ENCODE measurements at places on chromosomes 6 and 20. TPM values are rescaled to one million over a fixed set of nuclear protein-coding genes. Genes with fewer than 3 reads are reported as not detected.
A peak's percentile ranks its signal among the peaks of the same experiment; 100 is the strongest.

EHMT2 gene
- total RNA-seq = 33.7 TPM

MOXD1 gene
- 6.5 TPM for total RNA-seq

IER3 gene
- 45.8 TPM for total RNA-seq

TBX18 gene
- total RNA-seq = 22.6 TPM

WFDC5 gene
- not detected for total RNA-seq

TRIM40 gene
- not detected for total RNA-seq

LBP gene
- total RNA-seq = not detected

OPRM1 gene
- not detected for total RNA-seq

SIRT5 gene
- total RNA-seq = 5.7 TPM

DAAM2 gene
- 20.1 TPM for total RNA-seq

KIF25 gene
- total RNA-seq = not detected

BMP5 gene
- total RNA-seq = not detected

SLC24A3 gene
- total RNA-seq = 0.03 TPM

TRERF1 gene
- total RNA-seq = 1.8 TPM

ADGRF5 gene
- total RNA-seq = not detected

BPIFB2 gene
- total RNA-seq = not detected

NFATC2 gene
- total RNA-seq = 0.10 TPM

TSHZ2 gene
- not detected for total RNA-seq

SULF2 gene
- total RNA-seq = 6.0 TPM

GRCh38 chr20:17026346-17026745 is 200.5 kb upstream of the PCSK2 start:
- DNase-seq = no peak

DNA sequence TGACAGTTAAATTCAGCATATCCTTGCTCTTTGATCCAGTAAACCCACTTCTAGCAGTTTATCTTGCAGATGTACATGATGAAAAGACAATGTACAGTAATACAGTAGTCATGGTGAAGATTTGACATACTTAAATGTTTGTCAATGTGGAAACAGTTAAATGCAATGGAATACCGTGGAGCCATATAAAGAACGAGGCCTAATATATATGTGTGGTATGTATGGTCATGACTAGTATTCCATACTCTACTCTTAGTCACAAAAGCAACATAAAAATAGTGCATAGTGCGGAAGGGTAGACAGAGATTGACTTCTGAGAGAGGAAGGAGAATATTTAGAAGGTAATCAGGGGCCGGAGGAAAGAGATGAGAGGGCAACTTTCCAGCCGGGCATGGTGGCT is 70.7 kb upstream of the ARMC2 start:
- DNase-seq = no peak

- no peak for DNase-seq
Measured at GRCh38 chr6:154002894-154003293, 36.1 kb upstream of the OPRM1 start.

- DNase-seq = no peak
Measured at GRCh38 chr20:31844737-31845299, 586 bp downstream of the FOXS1 start.

DNA sequence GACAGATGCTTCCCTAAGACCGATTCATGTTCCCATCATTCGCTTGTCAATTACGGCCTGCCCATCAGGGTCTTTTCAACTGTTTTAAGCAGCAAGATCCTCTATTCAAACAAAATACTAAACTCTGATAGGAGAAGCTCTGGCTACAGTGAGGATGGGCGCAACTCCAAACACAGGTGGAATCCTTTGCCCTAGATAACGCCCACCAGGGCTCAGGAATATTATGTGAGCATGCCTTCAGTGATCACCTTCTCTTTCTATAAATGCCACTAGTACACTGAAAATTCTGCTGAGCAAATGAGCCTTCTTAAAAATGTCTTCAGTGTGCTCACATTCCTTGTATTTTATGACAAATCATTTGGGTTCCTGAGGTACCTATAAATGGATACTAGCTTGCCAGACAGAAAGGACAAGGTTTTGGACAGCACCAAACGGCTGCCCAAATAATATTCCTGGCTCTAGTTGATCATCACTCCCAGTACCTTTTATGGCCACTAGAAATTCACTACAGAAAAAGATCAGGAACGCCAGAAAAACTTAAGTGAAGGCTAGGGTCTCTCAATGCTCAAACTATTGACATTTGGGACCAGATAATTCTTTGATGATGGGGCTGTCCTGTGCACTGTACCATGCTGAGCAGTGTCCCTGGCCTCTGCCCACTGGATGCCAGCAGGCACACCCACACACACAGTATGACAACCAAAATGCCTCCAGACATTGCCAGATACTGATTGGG is 13.1 kb downstream of the ZNF217 start:
- DNase-seq = no peak

- DNase-seq = peak; percentile 91
Measured at GRCh38 chr20:23255716-23256385, 94.7 kb upstream of the NXT1 start.

GRCh38 chr6:110609101-110609500 is 132.7 kb upstream of the SLC22A16 start:
- DNase-seq = no peak

DNA sequence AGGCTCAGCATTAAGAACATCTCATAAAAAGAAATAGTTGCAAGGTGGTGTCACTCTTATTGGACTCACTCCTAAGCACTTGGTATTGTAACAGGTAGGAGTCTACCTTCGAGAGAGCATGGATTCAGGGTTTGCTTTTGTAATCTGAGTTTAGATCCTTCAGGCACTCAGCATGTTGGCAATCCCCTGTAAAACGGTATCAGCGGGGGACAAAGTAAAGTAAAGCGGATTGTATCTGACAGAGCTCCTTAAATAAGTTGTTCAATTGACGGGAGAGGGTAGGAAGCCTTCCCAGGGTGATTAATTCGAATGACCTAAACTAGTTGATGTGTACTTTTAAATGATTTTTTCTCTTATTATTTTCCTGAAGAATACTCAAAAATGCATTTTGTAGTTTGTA is 869.8 kb upstream of the EPHA7 start:
- no peak for DNase-seq

- DNase-seq = no peak
Measured at GRCh38 chr6:53378208-53378607, 29.5 kb upstream of the ELOVL5 start.

GRCh38 chr6:33996120-33996475 is 149.8 kb downstream of the GRM4 start:
- no peak for DNase-seq

DNA sequence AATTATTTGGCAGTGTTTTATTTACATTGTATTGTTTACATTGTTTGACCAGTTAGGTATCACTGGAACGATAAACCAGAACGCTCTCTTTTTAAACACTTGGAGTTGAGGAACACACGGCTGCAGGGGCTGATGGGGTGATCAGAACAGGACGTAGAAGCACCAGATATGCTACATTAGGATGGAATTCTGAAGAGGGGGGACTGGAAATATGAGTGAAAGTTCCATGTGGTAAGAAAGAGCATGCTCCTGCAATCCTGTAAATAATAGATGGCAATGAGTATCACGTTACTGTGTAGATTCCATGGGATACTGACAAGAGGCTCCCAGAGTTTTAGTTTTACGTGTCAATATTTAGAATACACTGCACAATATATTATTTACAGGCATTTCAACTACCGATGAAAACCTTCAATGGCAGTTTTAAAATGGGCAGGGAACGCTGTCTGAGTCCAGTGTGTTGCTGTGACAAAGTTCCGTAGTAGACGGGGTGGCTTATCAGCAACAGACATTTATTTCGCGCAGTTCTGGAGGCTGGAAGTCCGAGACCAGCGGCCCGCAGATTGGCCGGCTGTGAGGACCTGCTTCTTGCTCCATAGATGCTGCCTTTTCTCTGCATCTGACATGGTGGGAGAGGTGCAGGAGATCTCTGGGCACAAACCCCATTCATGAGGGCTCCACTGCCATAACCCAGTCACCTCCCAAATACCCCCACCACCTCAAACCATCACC is 43.1 kb downstream of the SYNJ2 start:
- no peak for DNase-seq

GRCh38 chr6:52369234-52369633 is 7.3 kb downstream of the PAQR8 start:
- no peak for DNase-seq

GRCh38 chr6:167137881-167138280 is 15.0 kb downstream of the CCR6 start:
- DNase-seq = no peak

- DNase-seq = no peak
Measured at GRCh38 chr6:116629563-116629981, 13.3 kb downstream of the RSPH4A start.

GRCh38 chr6:4820704-4821276 is 44.6 kb downstream of the CDYL start:
- DNase-seq = no peak

GRCh38 chr6:114001354-114001753 is 30.4 kb upstream of the HDAC2 start:
- no peak for DNase-seq

DNA sequence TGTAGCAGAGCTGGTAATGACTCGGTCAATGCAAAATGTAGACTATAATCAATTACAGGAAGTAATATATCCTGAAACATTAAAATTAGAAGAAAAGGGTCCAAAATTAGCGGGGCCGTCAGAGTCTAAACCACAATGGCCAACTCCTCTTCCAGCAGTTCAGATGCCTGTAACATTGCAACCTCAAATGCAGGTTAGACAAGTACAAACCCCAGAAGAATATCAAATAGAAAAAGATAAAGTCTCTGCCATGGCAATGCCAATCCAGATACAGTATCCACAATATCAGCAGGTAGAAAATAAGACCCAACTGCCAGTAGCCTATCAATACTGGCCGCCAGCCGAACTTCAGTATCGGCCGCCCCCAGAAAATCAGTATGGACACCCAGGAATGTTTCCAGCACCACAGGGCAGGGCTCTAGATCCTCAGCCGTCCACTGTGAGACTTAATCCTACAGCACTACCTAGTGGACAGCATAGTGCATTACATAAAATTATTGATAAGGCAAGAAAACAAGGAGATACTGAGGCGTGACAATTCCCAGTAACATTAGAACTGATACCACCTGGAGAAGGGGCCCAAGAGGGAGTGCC is 158.4 kb downstream of the GPX5 start:
- peak; percentile 51 for DNase-seq

DNA sequence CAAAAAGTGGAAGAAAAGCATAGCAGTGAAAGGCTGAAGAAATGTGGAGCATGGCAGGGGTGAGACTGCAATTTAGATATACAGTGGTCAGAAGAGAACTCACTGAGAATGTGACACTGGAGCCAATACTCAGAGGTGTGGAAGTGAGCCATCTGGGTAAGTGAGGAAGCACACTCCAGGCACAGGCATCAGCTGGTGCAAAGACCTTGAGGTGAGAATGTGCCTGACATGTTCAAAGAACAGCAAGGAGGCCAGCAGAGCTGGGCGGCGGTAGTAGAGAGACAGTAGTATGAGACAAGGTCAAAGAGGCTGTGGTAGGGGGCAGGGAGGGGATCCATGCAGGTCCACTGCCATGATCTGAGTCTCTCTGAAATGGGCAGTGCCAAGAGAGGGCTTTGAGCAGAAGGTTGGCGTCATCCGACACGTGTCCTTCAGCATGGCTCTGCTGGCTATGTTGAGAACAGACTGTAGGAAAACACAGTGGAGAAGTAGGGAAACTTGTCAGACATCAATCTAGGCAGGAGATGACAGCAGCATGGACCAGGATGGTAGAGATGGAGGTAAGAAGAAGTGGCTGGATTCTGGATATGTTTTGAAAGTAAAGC is 84.4 kb downstream of the PLCG1 start:
- no peak for DNase-seq

DNA sequence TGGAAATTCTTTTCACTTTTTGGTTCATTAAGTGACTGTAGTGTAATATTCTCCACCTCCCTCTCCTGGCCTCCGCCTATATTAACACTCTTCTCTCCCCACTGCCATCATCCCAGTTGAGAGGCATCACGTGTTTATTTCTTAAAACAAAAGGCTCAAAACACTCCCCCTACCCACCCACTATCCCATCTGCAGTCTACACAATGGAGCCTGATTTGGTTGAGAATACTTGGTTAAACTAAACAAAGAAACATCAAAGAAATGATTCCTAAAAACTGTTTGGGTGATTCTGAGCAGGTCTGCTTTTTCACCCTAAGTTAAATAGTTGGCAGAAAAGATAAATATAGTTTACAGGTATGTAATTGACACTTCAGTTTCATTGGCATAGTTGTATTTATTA is 5.9 kb downstream of the TFAP2B start:
- no peak for DNase-seq

GRCh38 chr20:19328676-19329075 is 116.2 kb downstream of the SLC24A3 start:
- DNase-seq = no peak

DNA sequence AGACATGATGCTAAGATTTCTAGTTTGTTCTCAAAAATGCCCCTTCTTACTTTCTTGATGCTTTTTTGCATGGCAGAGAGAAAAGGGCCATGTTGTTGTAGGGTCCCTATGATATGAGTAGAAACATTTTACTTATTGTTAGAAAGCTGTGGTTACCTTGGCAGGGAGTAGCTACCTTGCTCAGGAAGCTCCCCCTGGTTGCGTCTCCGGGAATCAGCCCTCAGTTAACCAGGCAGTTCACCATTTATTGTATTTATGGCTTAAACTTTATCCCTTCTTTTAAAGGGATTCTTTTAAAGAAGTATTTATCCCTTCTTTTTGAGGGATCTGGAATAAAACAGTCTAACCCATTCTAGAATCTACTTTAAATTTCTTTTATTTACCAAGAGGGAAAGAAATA is 113.9 kb upstream of the PROKR2 start:
- no peak for DNase-seq

DNA sequence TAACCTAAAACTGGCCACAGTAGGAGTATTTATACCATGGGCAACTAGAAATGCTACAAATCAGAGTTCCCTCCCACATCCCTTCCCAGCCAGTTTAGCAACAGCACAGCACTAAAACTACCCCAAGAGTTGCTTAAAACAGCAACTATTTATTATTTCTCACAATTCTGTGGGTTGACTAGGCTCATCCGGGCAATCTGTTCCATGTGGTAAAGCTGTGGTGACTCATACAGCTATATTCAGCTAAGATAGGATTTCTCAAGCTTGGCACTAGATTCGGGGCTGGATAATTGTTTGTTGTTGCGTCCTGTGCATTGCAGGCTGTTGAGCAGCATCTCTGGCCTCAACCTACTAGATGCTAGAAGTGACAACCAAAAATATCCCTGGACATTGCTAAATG is 8.6 kb upstream of the HECA start:
- peak; percentile 81 for DNase-seq

DNA sequence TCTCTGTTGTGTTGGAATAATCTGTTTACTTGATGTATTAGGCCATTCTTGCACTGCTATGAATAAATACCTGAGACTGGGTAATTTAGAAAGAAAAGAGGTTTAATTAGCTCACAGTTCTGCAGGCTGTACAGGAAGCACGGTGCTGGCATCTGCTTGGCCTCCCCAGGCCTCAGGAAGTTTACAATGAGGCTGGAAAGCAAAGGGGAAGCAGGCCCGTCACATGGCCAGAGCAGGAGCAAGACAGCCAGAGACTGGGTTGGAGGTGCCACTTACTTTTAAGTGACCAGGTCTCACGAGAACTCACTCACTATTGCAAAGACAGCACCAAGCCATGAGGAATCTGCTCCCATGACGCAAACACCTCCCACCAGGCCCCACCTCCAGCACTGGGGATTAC is 50.6 kb upstream of the FUCA2 start:
- no peak for DNase-seq

GRCh38 chr20:47727170-47727880 is 58.0 kb downstream of the SULF2 start:
- no peak for DNase-seq

- DNase-seq = no peak
Measured at GRCh38 chr20:40980828-40981310, 47.8 kb upstream of the TOP1 start.
